ENCODE measurements at places on chromosomes 2 and 18. TPM values are rescaled to one million over a fixed set of nuclear protein-coding genes. Genes with fewer than 3 reads are reported as not detected.

FKBP1B gene
- 6.4 TPM for total RNA-seq

EPAS1 gene
- total RNA-seq, result 241 TPM

PCARE gene
- total RNA-seq, result not detected

INO80D gene
- total RNA-seq, result 45.6 TPM

GRCh38 chr2:196530910-196531309, 108.6 kb upstream of the CCDC150 start:
- no peak for DNase-seq

- no peak for DNase-seq
These were observed 43.9 kb upstream of the CYTIP start for GRCh38 chr2:157487747-157488146.

- DNase-seq, result no peak
These were observed 33.0 kb upstream of the BOD1L2 start for GRCh38 chr18:57113799-57114420.

- no peak for DNase-seq
These were observed 187.4 kb upstream of the RBMS1 start for GRCh38 chr2:160680974-160681373.

DNA sequence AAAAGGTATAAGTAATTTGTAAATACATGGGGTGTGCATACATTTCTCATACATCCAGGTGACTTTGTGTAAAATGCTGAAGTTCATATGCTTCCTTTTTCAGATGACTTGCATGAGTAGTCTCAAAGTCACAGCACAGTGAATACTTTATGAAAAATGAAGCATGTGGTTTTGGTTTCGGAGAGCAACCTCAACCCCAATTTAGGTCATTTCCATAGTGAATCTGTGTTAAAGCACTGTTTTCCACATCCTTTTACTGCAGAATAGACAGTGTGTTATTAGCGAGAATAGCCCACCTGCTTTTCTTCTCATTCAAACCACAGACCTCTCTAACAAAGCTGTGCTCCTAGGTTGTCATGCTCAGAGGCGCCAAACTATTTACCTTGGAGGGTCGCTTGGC, 204.4 kb upstream of the RASGRP3 start:
- no peak for DNase-seq

DNA sequence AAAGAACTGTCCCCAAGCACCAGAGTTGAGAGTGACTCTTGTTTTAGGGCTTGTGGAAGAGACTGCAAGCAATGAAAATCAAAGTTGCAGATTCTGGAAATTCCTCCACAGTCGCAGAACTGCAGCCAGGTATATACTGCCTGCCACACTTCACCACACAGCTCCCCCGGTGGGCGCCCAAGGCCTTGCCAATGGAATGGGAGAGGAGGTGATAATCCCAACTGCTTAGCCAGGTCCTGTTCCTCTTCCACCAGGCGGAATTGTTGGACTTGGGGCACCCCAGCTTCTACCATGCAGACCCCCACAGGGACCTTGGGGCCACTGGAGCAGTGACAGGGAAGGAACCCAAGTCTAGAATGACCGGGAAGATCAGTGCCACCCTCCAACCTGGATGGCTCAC, 4.8 kb upstream of the PDIA6 start:
- DNase-seq, result no peak

- DNase-seq, result no peak
These were observed 1173.1 kb upstream of the ZEB2 start for GRCh38 chr2:145692971-145693478.

- DNase-seq, result no peak
These were observed 69.3 kb upstream of the SNTG2 start for GRCh38 chr2:881204-881918.

DNA sequence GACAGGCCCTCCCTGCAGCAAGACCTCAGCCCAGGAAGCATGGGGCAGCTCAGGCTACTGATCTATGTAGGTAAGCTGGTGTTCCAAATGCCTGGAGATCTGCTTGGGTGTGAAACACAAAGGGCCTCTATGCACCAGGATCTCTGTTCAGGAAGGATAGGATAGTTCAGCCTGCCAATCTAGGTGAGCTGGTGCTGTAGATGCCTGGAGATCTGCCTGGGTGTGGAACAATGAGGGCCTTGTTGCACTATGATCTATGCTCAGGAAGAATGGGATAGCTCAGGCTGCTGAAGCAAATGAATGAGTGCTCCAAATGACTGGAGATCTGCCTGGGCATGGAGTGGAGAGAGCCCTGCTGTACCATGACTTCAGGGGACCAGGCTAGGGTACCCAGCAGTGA, 48.9 kb upstream of the MYL1 start:
- DNase-seq, result no peak

DNA sequence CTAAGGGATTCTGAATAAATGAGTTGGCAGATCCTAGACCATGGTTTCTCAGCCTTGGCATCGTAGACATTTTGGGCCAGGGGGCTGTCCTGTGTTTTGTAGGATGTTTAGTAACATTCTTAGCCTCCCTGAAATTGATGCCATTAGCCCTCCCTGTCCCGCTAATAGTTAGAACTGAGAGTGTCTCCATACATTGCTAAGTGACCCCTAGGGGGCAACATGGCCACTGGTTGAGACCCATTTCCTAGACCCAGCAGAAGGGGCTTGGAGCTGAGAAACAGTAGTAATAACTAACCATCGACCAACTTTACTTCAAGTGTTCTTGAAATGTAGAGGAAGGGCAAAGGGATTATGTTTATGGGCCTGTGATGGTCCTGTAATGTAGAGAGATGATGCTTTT, 40.8 kb downstream of the KCMF1 start:
- DNase-seq, result no peak

DNA sequence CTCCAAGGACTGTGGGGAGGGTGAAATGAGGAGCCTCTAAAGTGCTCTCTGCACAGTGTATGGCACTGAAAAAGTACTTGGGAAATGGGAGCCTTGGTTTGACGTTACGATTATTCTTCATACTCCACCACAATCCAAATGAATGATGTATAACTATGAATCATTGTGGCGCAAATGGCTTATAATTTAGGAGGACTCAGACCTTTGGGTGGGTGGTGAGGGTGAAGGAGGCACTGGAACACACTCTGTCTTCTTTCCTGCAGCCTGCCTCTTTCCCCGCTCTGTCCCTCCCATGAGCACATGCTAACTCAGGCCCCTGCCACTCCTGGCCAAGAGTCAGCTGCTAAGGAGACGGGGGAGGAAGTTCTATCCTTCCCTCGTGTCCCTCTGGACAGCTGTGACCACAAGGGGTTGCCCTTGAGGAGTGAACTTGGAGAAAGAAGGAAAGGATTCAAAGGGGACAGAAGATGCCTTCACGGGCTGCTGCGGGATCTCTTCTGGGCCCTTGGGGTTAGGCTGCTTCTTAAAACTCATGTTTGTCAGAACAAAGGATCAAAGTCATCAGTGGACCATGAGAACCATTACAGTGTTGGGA, 36.5 kb downstream of the POLR1A start:
- DNase-seq, result no peak

DNA sequence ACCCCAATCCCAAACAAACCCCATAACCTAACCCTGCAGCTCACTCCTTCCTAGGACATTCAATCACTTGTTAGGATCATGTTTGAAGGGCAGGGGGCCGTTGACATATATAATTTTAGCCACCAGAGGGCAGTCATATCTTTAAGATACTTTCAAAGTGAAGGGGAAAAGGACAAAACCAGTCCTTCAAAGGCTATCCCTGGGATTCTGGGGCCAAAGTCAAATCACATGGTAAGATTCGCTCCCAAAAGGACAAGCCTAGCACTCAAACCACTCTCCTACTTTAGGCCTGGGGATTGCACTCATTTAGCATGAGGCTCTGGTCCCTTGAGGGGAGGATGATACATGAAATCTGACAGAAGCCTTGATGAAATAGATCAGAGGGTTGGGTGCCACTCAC, 44.6 kb downstream of the HAUS1 start:
- DNase-seq, result peak; percentile 17

DNA sequence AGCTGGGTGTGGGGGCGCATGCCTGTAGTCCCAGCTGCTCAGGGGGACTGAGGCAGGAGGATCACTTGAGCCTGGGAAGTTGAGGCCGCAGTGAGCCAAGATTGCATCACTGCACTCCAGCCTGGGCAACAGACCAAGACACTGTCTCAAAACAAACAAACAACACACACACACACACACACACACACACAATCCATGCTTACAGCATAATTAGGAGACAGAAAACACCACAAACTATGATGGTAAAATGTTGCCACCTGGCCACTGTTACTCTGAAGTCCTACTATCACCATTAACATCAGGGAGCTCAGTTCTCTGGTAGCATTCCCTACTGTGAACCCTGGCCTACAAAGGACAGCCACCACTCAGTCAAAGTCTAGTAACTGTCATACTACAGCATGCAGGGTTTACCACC, 18.3 kb downstream of the DNPEP start:
- DNase-seq, result peak; percentile 70

- no peak for DNase-seq
These were observed 761.6 kb downstream of the DSC3 start for GRCh38 chr18:30280861-30281470.

- DNase-seq, result no peak
These were observed 124.3 kb downstream of the RIF1 start for GRCh38 chr2:151534001-151534400.

GRCh38 chr2:170814533-170815230, 2.0 kb upstream of the GAD1 start:
- DNase-seq, result no peak

DNA sequence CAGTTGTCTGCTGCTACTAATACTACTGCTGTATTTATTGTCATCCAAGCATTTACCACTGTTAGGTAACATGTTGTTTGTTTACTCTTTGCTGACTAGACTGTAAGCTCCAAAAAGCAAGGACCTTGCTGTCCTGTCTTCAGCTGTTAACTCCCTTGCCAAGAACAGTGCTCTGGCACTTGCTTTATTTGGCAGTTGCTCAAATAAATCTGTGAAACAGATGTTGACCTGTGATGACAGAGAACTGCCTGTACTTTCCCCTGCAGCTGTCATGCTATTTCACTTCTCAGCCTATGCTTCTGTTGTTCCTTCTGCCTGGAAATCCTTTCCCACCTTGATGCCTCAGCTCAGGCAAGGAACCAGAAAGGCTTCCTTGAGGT, 181.2 kb downstream of the ATAD2B start:
- DNase-seq, result peak; percentile 26

DNA sequence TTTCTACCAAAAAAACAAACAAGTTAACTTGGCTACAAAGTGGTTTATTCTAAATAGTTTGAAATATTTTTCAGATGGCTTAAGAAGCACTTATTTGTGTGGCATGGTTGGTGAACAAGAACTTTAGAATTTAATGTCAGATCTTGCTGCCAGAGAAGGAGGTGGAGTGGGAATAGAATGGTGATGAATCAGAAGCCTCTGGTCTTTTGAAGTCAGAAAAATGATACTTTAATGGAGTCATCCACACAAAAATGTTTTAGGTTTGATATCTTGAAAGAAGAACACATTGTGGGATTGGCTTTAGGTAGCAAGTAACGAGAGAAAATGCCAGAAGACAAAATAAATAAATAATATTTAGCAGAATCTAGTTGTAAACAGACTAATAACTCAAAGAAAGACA, 243.1 kb upstream of the FANCL start:
- DNase-seq, result no peak

GRCh38 chr2:171595896-171596295, 73.6 kb downstream of the CYBRD1 start:
- no peak for DNase-seq

DNA sequence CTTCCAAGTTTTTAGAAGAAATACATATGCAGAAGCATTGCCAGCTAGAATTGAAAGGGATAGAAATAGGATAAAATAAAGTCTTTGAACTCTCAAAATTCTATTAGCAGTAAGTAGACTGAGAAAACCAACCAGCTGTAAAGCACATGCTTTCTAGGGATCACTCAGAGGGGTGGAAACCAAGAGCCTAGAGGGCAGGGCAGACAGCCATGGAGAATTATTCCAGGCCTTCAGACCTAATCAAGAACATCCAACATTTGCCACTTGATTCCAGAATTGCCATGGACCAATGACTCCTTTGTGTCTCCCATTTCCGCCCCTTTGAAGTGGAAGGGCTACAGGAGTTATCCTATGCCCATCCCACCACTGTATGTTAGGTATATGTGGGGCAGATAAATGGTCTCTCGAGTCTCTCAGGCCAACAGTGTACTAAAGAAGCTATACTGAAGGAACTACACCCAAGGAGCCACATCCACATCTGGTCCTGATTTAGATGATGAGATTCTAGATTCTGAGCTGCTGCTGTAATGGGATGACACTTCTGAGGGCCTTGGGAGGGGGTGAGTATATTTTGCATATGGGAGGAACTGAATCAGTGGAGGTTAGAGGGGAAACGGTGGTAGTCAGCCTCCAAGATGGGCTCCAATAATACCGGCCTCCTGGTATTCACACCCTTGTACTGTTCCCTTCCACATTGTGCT, 4.0 kb downstream of the FARSB start:
- no peak for DNase-seq

DNA sequence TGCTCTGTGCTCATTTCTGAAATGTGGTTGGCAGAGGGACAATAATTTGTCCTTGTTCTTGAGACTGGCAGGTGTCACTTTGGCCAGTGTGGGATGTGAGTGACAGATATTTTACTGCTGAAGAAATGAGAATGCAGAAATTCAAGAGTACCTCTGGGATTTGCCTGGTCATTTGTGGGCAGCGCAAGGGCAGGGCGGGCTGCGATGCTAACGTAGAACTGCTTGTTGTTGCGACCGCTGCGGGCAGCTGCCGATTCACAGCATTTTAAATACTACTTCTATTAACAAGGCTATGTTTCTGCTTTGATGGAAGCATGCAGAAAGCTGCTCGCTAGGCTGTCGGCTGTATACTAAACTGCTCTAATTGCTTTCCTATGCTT, 268.6 kb downstream of the FIGN start:
- no peak for DNase-seq

GRCh38 chr2:233140978-233141377, 80.8 kb downstream of the INPP5D start:
- DNase-seq, result no peak

- DNase-seq, result no peak
These were observed 126.8 kb downstream of the BCL2L11 start for GRCh38 chr2:111247491-111247890.
